Dermis blood vessel endothelial cell (primary cell): ENCODE measurements at places on chromosomes 12 and 14. TPM values are rescaled to one million over a fixed set of nuclear protein-coding genes. Genes with fewer than 3 reads are reported as not detected.

The TMEM30B gene
- 0.33 and 0.34 TPM in 2 replicates for total RNA-seq

The RAN gene
- total RNA-seq = 653 and 1,243 TPM in 2 replicates

- DNase-seq = no peak
These were observed 31.1 kb downstream of the FRS2 start for GRCh38 chr12:69501154-69501895.

DNA sequence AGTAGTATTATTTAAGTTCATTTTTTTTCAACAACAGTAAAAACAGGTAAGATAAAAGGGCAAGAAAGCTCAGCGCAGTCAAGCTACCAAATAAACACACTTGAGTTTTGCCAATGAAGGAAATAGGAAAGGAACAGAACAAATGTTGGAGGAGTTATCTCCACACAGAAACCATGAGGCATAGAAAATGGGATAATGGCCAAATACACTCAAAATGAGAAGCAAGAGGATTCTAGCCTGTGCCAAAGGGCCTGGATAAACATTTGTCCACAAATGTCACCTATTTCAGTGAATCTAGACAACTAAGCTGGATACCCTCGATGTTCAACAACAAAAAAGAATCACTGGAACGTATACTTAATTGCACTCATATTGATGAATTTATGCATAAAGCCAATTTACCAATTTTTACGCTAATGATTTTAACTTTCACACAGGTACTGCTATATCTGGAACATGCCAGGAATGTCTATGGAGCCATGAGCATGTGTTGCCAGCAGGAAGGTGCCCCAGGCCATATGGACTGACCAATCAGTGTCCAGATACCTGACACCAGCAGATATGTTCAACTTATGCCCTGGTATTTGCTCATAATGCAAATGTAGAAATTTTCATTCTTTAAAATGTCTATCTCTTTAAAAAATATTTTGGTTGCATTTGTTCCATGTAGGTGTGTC, 21.1 kb downstream of the ST8SIA1 start:
- no peak for DNase-seq

The GPRC5D gene
- 0.17 TPM in 1 of 2 replicates, not detected in the other for total RNA-seq

The NTS gene
- 6.1 and 18.3 TPM in 2 replicates for total RNA-seq

The SLC10A1 gene
- total RNA-seq = not detected in 2 replicates

DNA sequence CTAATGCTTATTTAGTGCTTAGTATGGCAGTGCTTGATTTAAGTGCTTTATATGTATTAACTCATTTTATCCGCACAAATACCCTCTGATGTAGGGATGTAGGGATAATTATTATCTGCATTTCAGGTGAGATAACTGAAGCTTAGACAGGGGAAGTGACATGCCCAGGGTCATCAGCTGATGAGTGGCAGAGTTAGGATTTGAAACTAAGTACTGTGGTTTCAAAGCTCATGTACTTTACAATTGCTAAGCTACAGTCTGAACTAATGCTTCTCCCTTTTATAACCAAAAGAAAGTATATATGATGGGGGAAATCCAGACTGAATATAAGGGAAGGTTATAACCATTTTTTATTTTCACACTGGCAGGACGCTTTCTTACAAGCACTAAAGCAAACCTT, 229.6 kb upstream of the NAV3 start:
- DNase-seq = no peak

The KRR1 gene
- total RNA-seq = 51.9 and 76.4 TPM in 2 replicates

DNA sequence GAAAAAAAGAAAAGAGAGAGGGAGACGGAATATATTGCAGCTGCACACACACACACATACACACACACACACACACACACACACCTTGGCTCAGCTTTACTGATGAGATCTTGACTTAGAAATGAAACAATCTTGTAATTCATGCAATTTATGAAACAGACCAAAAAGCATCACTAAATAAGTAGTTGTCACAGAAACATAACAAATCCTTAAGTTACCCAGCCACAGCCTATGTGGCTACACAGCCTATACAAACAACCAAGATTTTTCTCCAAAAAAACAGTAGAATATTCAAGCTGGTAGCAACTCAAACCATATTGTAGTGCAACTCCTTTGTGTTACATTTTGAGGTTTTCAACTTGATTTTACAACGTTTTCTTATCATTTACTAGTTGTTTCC, 37.9 kb upstream of the GNG2 start:
- DNase-seq = no peak

- no peak for DNase-seq
These were observed 82.7 kb downstream of the BCL11B start for GRCh38 chr14:99189201-99189801.

DNA sequence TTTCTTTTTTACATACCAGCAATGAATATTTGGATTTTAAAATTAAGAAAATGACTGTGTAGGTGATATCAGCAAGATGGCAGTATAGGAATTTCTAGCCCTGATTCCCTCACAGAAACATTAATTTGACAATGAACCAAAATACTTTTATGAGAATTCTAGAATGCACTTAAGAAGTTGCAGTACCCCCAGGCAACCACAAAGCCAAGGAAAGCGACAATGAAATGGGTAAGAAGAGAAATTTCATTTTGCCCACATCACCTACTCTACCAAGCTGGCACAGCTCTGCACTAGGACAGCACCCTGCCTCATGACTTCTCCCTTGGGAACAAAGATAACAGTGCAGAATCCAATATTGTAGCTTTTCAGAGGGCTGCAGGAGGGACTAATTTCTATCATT, 6.6 kb downstream of the OR9K2 start:
- DNase-seq = peak; percentile 1

DNA sequence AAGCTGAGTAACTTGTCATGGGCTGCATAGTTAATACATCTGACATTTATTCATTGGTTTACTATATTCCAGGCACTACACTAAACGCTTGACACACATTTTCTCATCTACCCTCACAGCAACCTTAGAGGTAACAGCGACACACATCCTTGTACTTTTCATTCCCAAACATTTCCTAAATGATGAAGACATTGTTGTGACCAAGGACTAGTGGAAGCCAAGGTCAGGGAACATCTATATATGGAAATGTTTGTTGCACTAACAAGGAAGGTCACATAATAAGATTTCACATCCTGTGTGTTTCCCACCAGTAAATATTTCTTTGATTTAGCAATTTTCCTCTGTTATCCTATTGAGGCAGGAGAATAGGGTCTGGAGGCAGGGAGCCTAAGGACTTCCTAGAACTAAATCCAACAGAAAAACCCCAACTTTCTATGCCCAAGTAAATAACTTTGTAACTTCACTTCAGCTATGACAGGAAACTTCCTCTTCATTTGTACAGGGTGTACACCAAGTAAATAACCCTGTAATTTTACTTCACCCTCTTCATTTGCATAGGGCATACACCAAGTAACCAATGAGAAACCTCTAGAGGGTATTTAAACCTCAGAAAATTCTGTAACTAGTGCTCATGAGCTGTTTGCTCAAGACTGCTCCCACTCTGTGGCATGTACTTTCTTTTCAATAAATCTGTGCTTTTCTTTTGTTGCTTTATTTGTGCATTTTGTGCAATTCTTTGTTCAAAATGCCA, 48.4 kb downstream of the ZNF641 start:
- no peak for DNase-seq

The SCNN1A gene
- total RNA-seq = 1.5 and 7.1 TPM in 2 replicates

The IL22 gene
- total RNA-seq = not detected in 2 replicates

The LTB4R gene
- 3.5 and 3.6 TPM in 2 replicates for total RNA-seq

The OAS2 gene
- 7.5 and 8.4 TPM in 2 replicates for total RNA-seq

The OAS1 gene
- 13.6 and 30.7 TPM in 2 replicates for total RNA-seq

DNA sequence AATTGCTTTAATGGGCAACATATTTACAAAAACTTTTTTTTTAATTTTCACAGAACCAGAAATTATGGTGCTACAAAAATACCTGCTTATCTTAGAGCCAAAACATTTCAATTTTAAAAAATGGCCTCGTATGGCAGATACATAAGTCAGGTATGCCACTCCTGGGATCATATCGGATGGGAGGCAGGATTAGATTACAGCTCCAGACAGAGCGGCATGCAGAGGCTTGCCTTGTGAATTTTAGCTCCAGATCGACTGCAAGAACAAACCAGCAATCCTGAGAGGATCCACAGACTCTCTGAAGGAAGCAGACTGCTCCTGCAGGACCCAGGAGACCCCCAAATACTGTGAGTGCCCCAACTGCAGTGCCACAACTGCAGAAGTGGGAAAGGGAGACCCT, 169.3 kb upstream of the AMIGO2 start:
- no peak for DNase-seq

GRCh38 chr12:49583366-49584094, 15.6 kb upstream of the MCRS1 start:
- DNase-seq = no peak

- DNase-seq = no peak
These were observed 15.7 kb upstream of the SLC6A12 start for GRCh38 chr12:229441-230191.

- no peak for DNase-seq
These were observed 82.9 kb downstream of the CCDC60 start for GRCh38 chr12:119417440-119417839.
